ENCODE measurements at places on chromosomes 11 and 22. TPM values are rescaled to one million over a fixed set of nuclear protein-coding genes. Genes with fewer than 3 reads are reported as not detected.

GRCh38 chr11:59918987-59919589 is 19.1 kb upstream of the OOSP1 start:
- no peak for DNase-seq
- no peaks in the 10 kb centered on the region for H3K4me1 ChIP-seq
- H3K36me3 ChIP-seq = no peaks in the 10 kb centered on the region
- peaks cover 3% of the 10 kb centered on the region for H3K27me3 ChIP-seq
- no peak overlapping the region for H3K27ac ChIP-seq

DNA sequence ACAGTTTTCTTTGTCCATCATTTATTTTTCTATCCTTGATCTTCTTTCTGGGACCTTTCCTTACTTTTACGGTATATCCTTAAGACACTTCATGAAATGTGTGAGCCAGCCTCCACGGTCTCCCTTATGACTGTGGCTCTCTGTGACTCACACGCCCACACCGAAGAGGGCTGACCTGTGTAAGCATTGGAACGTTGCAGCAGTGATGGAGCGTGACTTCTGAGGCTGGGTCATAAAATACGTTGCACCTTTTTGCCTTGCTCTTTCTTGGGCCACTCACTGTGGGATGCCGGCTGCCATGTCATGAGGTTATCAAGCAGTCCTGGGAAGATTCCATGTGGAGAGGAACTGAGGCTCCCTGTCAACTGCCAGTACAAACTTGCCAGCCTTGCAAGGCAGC is 96.3 kb upstream of the RAB1B start:
- no peaks in the 10 kb centered on the region for H3K4me1 ChIP-seq
- H3K4me3 ChIP-seq = no peak overlapping the region
- no peak for DNase-seq

DNA sequence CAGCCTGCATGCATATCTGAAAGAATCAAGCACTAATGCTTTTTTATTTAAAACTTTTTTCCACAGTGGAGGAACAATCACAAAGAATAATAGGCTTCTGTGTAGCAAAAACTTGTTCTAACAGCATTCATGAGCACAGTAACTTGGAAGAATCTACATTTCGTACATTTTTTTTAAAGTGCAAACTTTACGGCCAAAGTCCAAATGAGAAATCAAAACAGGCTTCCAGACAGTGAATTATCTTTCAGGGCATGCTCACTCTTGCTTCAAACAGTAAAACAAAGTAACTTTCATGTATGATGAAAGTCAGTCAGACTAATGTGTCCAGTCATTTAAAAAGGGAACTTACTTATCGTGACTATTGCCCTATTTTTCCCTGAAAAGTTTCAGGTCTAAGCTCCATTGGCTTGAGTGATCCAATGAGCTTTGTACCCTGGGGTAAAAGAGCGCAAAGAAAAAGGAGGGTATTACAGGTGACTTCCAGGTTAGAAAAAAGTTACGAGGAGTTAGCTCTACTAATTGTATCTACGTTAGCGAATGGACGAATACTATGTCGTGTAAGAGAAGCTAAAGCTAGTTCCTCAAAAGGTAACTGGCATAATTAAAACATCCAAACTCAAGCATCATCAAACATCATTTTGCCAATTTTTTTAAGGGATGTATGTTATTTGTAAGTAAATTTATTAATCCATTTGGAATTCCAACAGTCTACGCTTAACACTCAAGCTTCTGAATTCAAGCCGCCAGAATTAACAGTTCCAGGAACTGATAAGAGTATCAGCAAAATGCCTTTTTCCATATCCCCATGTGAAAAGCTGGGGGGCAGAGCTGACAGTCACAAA is 1.7 kb downstream of the PICALM start:
- peak overlapping the region; percentile 85 for H3K4me3 ChIP-seq
- no peaks in the 10 kb centered on the region for H3K36me3 ChIP-seq

GRCh38 chr11:111696556-111696955 is 69.6 kb downstream of the PPP2R1B start:
- no peaks in the 10 kb centered on the region for H3K36me3 ChIP-seq
- H3K27ac ChIP-seq = no peak overlapping the region

- H3K27me3 ChIP-seq = no peaks in the 10 kb centered on the region
- no peak for DNase-seq
- no peak overlapping the region for H3K4me3 ChIP-seq
- no peaks in the 10 kb centered on the region for H3K4me1 ChIP-seq
These were observed 86.3 kb downstream of the MORC2 start for GRCh38 chr22:30882184-30882717.

DNA sequence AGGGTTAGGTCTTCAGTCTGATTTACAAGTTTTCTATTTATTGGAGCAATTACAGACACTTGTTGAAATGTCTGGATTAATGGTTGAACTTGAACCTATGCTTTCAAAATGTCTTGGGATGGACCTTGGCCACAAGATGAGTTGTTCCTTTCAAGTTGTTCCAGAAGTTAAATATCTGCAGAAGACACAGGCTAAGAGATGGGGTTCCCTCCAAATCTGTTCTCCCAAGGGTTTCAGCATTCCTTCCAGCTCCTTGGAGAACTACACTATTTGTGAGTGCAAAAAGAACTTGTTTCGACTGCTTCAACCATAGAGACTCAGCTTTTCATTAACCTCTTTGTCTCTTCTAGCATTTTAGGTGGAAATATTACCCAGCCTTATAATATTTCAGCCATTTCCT is 189.0 kb upstream of the BLID start:
- DNase-seq = no peak
- H3K36me3 ChIP-seq = no peaks in the 10 kb centered on the region
- no peaks in the 10 kb centered on the region for H3K27me3 ChIP-seq
- H3K27ac ChIP-seq = no peak overlapping the region

GRCh38 chr11:92455210-92455790 is 230.7 kb downstream of the FAT3 start:
- H3K4me3 ChIP-seq = no peak overlapping the region
- H3K27me3 ChIP-seq = no peaks in the 10 kb centered on the region
- H3K4me1 ChIP-seq = no peaks in the 10 kb centered on the region
- no peaks in the 10 kb centered on the region for H3K36me3 ChIP-seq
- no peak for DNase-seq
- H3K27ac ChIP-seq = no peak overlapping the region

GRCh38 chr22:17131686-17132085 is 10.5 kb upstream of the TMEM121B start:
- no peak overlapping the region for H3K4me3 ChIP-seq
- H3K4me1 ChIP-seq = no peaks in the 10 kb centered on the region
- no peaks in the 10 kb centered on the region for H3K36me3 ChIP-seq
- DNase-seq = no peak

- DNase-seq = peak; percentile 14
- H3K36me3 ChIP-seq = no peaks in the 10 kb centered on the region
- H3K4me3 ChIP-seq = peak overlapping the region; percentile 94
- no peak overlapping the region for H3K27ac ChIP-seq
- H3K4me1 ChIP-seq = peaks cover 23% of the 10 kb centered on the region
These were observed 3.2 kb upstream of the WNT11 start for GRCh38 chr11:76209375-76209972.

- no peak overlapping the region for H3K4me3 ChIP-seq
- no peaks in the 10 kb centered on the region for H3K4me1 ChIP-seq
- no peaks in the 10 kb centered on the region for H3K36me3 ChIP-seq
- no peak for DNase-seq
- H3K27me3 ChIP-seq = no peaks in the 10 kb centered on the region
These were observed 104.5 kb upstream of the LMO1 start for GRCh38 chr11:8368194-8368593.

DNA sequence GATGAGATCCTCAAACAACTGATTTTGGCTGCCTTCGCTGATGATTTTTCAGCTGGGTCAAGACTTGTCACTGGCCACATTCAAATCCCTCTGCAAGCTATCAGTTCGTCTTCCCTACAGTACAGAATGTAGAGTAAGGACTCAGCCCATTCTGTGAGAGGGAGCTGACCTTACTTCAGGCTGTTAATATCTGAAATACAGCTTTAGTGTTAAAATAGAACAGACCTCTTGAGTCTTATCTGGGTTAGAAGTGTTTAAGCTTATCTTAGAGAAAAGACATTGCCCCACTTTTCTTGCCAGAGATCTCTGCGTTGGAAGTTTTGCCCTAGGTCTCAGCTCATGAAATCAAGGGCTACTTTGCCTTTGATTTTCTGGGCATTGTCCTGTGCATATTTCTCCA is 383.4 kb upstream of the LARGE1 start:
- H3K4me3 ChIP-seq = no peak overlapping the region
- no peaks in the 10 kb centered on the region for H3K27me3 ChIP-seq
- no peak overlapping the region for H3K27ac ChIP-seq
- no peaks in the 10 kb centered on the region for H3K36me3 ChIP-seq

DNA sequence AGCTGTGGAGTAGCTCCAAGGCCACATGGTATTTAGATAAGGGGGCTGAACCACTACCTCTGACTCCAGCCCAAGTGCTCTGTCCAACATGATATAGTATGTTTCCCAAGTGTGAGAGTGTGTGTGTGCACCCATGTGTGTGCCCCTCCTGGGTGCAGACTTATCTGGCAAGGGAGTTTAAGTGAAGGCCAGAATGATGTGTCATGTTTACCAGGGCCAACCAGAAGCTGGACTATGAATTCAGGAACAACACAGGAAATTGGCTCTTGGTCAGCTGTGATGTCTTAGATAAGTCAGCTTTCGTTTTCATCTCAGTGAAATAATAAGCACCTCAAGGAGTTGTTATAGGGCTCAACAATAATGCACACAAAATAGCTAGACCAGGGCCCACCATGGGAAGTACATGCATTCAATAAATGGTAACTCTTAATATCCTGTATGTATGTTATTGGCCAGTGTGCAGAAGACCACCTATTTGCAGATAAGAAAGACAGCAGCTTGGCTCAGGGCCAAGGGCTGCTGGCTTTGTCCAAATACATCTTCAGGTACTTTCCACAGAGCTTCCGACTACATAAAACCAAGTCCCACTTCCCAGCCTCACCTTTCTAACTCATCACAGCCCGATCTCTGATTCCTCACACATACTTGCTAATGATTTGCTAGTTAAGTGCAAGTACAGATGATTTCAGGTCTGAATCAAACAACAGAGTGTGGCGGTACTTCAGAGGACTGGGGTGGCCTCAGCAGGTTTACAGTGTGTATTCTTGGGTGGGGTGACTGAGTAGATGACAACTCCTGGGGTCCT is 120.9 kb downstream of the ME3 start:
- no peaks in the 10 kb centered on the region for H3K36me3 ChIP-seq
- no peaks in the 10 kb centered on the region for H3K27me3 ChIP-seq
- DNase-seq = no peak
- no peak overlapping the region for H3K27ac ChIP-seq
- no peaks in the 10 kb centered on the region for H3K4me1 ChIP-seq
- H3K4me3 ChIP-seq = no peak overlapping the region

DNA sequence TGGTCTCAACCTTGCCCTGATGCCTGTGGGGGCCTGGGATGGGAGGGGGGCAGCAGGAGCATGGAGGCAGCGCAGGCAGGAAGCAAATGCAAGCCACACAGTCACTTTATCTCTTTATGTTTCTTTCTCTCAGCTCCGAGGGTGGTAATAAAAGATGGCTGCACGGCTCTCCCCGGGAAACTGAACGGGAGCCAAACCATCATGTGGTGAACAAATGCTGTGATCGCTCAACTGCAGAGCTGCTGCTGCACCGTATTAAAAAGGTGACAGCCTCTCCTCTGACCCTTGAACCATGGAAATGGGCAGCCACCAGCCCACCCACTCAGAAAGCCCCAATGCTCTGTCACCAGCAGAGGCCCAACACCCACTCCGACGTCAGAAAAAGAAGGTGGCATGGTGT is 110.0 kb downstream of the TIMP3 start:
- H3K27me3 ChIP-seq = no peaks in the 10 kb centered on the region
- H3K4me3 ChIP-seq = no peak overlapping the region
- no peaks in the 10 kb centered on the region for H3K4me1 ChIP-seq

DNA sequence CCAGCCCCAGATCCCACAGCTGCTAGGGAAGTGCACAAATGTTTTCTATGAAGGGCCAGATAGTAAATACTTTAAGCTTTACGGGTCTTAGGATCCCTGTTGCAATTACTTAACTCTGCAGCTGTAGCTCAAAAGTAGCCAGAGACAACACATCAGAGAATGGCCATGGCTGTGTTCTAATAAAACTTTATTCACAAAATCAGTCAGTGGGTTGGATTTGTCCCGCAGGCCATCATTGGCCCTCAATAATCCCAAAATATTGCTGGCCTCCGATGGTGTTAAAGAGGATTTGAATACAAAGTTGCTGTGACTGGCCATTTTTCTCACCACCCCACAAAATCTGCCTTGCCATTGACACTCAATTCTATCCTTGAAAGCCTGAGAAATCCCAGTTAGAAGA is 49.6 kb downstream of the ISX start:
- H3K27ac ChIP-seq = no peak overlapping the region
- H3K4me1 ChIP-seq = no peaks in the 10 kb centered on the region
- no peaks in the 10 kb centered on the region for H3K27me3 ChIP-seq
- H3K36me3 ChIP-seq = no peaks in the 10 kb centered on the region
- no peak overlapping the region for H3K4me3 ChIP-seq

DNA sequence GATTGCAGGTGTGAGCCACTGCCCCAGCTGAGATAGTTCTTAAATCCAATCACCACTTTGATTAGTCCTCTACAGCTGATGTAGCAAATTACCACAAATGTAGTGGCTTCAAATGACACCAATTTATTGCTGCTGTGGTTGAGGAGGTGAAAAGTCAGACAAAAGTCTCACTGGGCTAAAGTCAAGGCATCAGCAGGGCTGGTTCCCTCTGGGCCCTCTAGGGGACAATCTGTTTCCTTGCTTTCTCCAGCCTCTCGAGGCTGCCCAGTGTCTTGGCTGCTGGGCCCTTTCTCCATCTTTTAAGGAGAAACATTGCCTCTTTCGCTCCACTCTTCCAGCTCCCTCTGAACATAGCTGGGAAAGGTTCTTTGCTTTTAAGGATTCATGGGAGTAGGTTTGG is 50.5 kb upstream of the SHANK2 start:
- no peaks in the 10 kb centered on the region for H3K4me1 ChIP-seq
- H3K27me3 ChIP-seq = no peaks in the 10 kb centered on the region
- no peak overlapping the region for H3K4me3 ChIP-seq
- H3K27ac ChIP-seq = no peak overlapping the region
- no peak for DNase-seq
- no peaks in the 10 kb centered on the region for H3K36me3 ChIP-seq

- H3K27me3 ChIP-seq = no peaks in the 10 kb centered on the region
- no peak overlapping the region for H3K27ac ChIP-seq
- no peak overlapping the region for H3K4me3 ChIP-seq
- no peaks in the 10 kb centered on the region for H3K36me3 ChIP-seq
These were observed 13.8 kb upstream of the PVALB start for GRCh38 chr22:36830601-36831000.

The HSPB2 gene
- not detected for total RNA-seq

The RNH1 gene
- 125 TPM for total RNA-seq

The RBM14 gene
- 165 TPM for total RNA-seq

The SCUBE1 gene
- 0.33 TPM for total RNA-seq

The OR52I1 gene
- total RNA-seq = not detected

The DDI1 gene
- total RNA-seq = not detected

The TRIM49 gene
- not detected for total RNA-seq

The RAB3IL1 gene
- total RNA-seq = 0.53 TPM

The P2RX6 gene
- 0.24 TPM for total RNA-seq

Data from CD8-positive, alpha-beta memory T cell (primary cell).